Retinal pigment epithelial cell (primary cell): ENCODE measurements at places on chromosomes 7 and 10.

DNA sequence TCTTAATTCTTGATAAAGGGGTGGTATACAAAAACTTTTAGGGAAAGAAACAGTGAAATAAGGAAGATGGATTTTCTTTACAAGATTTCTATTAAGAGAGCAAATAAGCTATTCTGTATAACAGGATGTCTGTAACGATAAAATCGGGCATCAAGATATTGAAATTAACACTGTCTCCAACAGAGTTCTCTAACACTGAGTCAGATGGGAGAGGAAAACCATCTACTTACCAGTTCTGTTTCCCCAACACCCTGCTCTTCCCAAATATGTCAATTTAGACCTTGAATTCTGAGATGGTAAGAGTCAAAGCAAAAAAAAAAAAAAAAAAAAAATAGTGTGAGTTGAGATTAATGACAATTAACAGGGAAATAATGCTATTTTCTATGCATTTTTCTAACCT, 23.0 kb downstream of the SMURF1 start:
- DNase-seq = no peak

- no peak for DNase-seq
These were observed 11.8 kb downstream of the AGK start for GRCh38 chr7:141562972-141563371.

GRCh38 chr7:136114966-136115762, 138.0 kb upstream of the MTPN start:
- DNase-seq = peak; percentile 11

- DNase-seq = peak; percentile 15
These were observed 64.2 kb downstream of the PHYHIPL start for GRCh38 chr10:59240582-59241183.

- no peak for DNase-seq
These were observed 33.3 kb downstream of the LBX1 start for GRCh38 chr10:101195921-101196320.

DNA sequence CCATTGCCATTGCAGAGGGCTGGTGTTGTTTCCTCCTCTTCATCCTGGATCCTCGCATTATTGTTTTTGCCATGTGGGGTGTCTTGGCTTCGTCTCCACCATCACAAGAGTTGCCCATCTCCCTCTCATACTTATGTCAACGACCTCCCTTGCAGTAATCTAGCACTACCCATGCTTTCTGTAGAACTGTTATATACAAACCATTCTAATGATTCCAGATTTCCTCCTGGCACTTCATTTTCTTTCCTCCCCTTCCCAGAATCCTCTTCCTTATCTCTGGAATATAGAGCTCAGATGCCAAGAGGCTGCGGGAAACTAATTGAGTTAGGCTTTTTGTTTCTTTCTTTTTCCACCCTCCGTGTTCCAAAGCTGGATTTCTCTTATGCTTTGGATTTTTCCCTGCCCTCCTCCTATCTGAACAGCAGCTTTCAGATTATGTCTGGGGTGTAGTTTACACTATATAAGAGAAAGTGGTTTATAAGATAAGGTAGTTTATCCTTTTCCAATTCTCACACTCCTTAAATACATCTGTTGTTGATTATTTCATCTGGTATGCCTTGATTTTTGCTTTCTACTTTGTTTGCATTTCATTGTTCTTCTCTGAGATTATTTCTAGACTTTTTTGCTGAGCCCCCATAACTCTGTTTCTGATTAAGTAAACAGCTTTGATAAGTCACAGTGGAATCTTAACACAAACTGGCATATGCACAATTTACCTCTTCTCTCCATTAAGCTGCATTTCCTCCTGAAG, 264.1 kb downstream of the BICC1 start:
- no peak for DNase-seq

DNA sequence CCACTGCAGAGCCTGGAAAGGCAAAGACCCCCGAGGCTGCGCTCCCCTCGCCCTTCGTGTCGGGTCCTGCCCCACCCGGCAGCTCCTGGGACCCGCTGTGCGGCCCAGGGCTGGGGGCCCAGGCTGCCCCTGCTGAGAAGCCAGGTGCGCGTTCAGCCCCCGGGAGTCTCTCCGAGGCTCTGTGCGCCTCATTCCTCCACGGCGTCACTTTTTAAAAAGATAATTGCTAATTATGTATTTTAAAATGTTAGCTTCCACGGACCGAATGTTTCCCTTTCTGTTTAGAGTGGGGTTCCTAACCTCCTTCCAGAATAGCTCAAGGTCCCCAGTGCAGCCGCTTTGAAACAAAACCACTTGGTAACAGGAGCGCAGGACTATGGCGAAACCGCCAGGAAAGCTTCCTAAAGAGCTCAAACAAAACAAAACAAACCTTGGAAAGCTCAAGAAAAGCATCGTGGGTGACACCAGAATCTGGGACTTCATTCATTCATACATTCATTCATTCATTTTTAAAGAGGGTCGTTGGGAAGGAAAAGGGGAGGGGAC, 45.6 kb downstream of the PDIA4 start:
- DNase-seq = no peak

DNA sequence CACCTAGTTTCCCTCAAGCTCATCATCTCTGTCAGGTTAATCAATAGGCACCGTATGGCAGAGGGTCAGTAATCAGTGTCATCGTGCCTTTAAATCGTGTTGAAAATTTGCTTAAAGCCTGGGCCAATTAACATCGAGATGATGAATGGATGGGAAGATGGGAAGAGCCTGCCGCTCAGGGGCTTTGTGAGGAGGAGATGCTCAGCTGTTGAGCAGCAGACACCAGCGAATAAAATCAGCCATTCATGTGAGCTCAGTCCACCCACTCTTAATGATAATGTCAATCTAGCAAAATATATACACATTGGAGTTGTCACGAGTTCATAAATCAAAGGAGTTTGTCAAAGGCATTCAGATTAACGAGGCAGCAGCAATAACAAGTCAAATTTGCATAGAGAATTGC, 97.7 kb downstream of the BTRC start:
- DNase-seq = no peak

DNA sequence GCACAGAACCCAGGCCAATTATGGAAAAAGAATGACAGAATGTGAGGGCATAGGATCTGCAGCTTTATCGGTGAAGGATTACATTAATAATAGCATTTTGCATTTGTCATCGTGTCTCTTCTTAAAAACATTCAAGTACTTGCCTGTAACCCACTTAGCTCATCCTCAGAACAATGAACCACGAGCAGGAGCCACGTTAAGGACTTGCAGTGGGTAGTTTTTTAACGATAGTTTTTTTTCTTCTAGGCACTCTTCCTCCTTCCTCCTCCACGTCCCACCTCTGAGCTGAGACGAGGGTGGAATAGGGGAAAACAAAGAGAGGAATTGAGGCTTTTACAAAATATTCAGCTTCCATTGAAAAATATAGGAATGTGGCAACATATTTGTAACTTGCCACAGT, 27.1 kb downstream of the CDHR3 start:
- DNase-seq = no peak

DNA sequence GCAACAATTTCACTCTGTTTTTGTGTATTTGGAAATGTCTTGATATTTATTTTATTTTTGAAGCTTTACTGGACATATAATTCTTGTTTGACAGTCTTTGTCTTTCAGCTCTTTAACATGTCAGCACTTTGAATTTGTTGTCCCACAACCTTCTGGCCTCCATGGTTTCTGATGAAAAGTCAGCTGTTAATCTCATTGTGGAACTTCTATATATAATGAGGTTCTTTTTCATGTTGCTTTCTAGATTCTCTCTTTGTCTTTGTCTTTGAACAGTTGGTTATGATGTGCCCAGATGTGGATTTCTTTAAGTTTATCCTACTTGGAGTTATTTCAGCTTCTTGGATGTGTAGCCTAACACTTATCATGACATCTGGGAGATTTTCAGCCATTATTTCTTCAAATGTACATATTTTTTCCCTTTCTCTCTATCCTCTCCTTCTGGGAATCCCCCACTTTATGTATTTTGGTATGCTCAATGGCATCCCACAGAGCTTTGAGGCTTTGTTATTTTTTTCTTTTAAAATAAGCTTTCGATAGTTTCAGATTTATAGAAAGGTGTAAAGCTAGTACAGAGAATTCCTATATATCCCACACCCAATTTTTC, 9.5 kb upstream of the LMTK2 start:
- no peak for DNase-seq

- DNase-seq = no peak
These were observed 30.4 kb downstream of the LAMB4 start for GRCh38 chr7:108099713-108100112.

GRCh38 chr7:122675011-122675410, 23.9 kb downstream of the RNF133 start:
- no peak for DNase-seq

DNA sequence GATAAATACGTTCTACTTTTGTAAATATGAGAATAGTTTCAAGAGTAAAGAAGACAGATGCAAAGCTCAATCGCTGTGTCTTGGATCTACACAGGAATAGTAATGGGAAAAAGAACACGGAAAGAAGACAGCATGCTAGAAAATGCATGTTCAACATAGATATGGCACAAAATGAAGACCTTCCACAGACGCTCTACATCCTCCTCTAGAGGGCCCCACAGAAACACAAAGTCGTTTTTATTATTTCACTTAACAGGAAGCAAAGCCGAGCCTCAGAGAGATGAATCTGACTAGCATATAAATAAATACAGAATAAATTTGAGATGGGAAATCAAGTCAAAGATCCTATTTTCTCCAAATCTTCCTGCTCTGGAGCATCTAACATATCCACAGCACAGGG, 292.6 kb downstream of the PARD3 start:
- no peak for DNase-seq

- peak; percentile 74 for DNase-seq
These were observed at the start of gene DCLRE1C for GRCh38 chr10:14954001-14954770. TSS of gene DCLRE1C (minus strand) at chr10:14954096. CDS start at chr10:14954010, 86 bp downstream.

GRCh38 chr10:11009471-11010308, 8.0 kb upstream of the CELF2 start:
- no peak for DNase-seq

- DNase-seq = no peak
These were observed 1226.7 kb upstream of the LRRN3 start for GRCh38 chr7:109864230-109864629.

GRCh38 chr7:155680864-155681263, 36.4 kb downstream of the RBM33 start:
- no peak for DNase-seq

- no peak for DNase-seq
These were observed 175.4 kb upstream of the AHR start for GRCh38 chr7:17123020-17123419.

DNA sequence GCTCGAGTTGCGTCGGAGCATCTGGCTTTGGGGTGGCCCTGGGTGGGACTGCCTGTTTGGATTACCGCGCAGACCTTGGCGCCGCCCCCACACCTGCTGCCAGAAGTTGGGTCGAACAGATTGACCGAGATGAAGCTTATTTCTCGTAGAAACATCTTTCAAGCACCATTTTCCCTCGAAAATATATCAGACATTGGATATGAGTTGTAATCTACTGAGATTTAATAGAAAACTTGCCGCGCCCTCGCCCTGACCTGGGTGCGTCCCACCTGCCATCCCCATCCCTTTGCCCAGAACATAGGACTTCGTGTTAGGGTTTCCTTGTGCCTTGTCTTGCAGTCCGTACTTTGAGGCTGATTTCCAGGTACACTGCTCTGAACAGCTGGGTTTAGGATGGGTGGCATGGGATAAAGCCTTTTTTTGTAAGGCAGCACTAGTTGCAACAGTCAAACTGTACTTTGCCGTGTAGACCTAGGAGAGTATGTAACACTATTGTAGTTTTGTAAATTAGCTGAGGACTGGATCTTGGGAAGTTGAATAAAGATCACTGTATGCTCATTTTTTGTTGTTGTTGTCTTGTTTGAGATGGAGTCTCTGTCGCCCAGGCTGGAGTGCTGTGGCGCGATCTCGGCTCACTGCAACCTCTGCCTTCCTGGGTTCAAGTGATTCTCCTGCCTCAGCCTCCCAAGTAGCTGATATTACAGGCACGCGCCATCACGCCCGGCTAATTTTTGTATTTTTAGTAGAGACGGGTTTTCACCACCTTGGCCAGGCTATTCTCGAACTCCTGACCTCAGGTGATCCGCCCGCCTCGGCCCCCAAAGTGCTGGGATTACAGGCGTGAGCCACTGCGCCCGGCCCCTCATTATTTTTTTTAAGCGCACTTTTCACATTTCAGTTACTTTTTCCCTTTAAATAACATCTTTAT, 978 bp downstream of the OGDH start:
- DNase-seq = no peak

DNA sequence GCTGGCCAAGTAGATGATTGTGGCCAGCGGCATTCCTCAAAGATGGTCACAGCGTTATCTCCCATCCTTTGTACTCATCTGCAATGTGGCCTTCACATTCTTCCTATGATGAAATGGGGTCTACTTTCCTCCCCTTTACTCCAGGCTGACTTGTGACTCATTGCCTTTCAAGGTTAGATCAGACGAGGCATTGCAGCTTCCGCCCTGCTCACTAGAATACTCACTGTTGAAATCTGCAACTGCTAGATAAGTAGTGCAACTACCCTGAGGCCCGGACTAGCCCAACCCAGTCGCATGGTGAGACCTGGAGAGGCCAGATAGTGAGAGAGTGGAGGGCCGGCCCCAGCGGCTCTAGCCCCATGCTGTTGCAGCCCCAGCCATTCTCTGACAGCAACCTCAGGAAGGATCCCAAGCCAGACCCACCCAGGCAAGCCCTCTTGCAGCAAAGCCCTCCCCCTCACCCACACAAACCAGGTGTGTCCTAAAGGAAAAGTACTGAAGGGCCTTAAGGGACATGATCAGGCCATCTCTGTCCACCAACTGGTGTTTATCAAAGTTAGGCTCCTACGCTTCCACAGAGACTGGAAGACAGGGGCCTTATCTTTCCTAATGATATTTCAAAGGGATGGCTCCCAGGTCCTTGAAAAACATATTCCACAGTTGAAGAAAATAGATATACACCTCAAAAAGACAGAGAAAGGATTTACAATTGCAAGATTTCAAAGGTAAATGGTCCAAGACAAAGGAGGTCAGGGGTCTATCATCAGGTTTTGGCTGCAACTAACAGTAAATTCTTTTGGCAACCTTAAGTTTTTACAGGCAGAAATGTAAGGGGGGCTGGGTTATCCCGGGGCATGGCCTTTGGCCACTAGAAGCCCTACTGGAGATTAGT, 107.2 kb upstream of the TRIM24 start:
- no peak for DNase-seq

GRCh38 chr7:132825222-132825621, 249.0 kb upstream of the PLXNA4 start:
- DNase-seq = no peak

GRCh38 chr7:128191136-128191844, 49.8 kb upstream of the LEP start:
- DNase-seq = no peak

GRCh38 chr10:126391192-126391885, 3.1 kb upstream of the ADAM12 start:
- DNase-seq = no peak
